ENCODE measurements at places on chromosomes 2 and 18.
A peak's percentile ranks its signal among the peaks of the same experiment; 100 is the strongest.

GRCh38 chr2:67760995-67761394 lies 301.8 kb downstream of the C1D start:
- DNase-seq, result no peak

DNA sequence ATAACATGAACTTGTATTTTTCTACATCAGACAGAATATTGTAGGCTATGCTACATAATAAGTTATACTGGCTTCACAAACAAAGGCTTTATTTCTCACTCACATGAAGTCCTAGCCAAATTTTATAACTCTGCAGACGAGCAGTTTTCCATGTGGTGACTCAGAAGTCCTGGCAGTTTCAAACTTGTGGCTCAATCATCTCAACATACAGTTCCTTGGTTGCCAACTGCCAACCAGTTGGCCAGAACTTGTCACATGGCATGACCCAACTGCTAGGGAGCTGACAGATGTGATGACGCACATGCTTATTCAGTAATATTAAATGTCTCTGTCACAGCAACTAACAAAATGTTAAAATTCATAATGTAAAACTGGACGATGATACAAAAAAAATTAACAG lies 63.8 kb upstream of the ZC3H15 start:
- DNase-seq, result peak; percentile 27

- no peak for DNase-seq
Observed at GRCh38 chr2:169994752-169995151, 167.5 kb downstream of the UBR3 start.

DNA sequence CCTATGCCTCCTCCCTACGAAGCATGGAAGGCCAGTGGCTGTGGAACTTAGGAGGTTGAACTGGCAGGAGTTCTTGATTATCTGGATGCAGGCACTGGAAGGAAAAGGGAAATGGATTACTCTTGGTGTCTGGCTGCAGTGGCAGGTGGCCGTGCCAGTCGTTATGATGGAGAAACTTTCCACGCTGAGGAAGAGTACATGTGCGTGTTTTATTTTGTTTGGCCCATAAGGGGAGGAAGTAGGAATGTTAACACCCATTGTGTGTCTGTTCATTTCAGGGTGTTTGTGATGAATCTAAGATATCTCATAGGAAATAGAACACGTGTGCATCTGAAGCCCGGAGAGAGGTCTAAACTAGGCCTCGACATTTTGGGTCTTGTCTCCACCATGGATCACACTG lies 122.8 kb upstream of the NFATC1 start:
- no peak for DNase-seq

- DNase-seq, result no peak
Observed at GRCh38 chr18:7488571-7488970, 78.5 kb upstream of the PTPRM start.

DNA sequence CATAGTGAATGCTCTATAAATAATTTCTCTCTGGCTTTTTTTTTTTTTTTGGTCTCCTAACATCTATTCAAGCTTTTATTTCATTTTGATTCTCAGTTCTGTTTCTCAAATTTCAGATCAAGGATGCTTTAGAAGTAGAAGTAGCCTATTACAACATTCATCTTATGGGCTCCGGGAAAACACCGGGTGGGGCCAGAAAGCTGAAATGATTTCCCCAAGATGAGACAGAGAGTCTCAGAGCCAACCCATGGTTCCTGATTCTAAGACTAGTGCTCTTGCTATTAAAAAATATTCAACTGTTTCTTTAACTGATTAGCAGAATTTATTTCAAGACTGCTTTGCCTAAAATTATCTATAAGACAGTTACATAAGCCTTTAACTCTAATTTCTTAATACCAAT lies 147.2 kb upstream of the CCDC68 start:
- no peak for DNase-seq

- DNase-seq, result no peak
Observed at GRCh38 chr2:232335859-232336215, 42.7 kb upstream of the ALPP start.

DNA sequence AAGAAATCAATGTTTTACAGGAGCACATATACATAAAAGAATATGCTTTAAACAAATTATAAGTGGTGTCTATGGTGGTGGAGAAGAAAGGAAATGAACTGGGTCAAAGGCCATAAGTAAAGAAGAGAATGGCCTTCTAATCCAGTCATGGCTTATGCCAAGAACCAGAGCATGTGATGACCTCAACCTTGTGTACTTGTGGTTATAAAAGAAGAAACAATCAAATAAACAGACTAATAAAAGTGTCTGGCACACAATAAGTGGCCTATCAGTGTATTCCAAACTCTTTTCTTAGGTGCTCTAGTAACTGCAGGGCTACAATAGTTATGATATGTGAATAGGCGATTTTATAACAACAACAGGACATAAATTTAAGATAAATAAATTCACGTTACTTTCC lies 2.6 kb downstream of the SERPINB11 start:
- no peak for DNase-seq

DNA sequence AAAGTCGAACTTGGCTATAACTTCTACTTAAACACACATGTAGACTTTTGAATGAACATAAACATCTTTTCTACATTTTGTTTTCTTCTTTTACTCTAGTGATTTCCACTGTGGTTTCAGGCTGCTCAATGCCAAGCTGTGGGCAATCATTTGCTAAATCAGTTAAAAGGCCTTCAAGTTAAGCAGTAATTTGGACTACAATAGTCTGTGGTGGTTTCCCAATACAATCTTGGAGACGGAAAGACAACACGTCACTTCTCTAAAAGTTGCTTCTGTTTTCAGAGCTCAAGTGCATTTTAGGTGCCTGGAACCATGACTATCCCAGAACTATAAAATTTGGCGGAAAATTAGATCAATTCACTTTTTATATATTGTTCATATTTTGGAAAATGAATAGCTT lies 69.4 kb downstream of the TXNL1 start:
- DNase-seq, result no peak

DNA sequence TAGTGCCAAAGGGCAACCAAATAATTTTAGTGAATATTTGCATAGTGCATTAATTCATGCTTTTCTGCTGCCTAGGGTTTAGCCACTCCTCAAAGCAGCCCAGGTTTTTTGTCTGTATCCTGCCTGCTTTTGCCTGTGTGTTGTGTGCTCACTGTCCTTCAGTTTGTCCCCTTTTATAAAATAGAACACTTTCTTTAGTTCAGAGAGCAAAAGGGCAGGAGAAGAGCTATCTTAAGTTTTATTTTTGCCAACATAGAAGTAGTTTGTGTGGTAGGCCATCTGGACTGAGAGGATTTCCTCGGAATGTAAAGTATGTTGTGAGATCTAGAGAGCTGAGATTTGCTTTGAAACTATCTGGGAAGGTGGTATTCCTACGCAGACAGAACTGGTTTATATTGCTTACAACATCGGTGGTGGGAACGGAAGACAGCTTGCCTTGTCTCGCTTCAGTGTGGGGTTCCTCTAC lies 64.9 kb downstream of the EML4 start:
- DNase-seq, result no peak

DNA sequence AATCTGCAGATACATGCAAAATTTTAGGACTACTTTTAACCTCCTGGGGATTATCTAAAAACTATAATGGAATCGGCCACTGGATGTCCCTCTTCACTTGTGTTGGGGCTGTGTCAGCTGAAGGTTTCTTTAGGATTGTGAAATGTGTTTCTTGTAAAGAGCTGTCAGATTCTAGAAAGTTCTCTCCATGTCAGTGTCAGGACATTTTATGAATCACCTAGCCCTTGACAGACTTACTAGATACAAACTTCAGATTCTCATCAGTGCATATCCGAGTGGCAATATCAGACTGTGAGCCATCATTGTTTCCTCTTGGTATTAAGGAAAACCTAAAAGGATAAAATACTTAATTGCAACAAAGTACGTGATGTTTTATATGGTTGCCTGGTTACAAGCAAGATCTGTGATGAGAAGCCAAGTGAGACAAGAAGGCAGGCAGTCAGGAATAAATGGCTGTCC lies 107.3 kb downstream of the CPS1 start:
- no peak for DNase-seq

- no peak for DNase-seq
Observed at GRCh38 chr18:45551142-45551815, 64.0 kb upstream of the SLC14A2 start.
